ENCODE measurements at places on chromosomes 3 and 15. TPM values are rescaled to one million over a fixed set of nuclear protein-coding genes. Genes with fewer than 3 reads are reported as not detected.

Gene SLC24A5
- polyA plus RNA-seq, result not detected

Gene GP5
- 0.05 TPM for polyA plus RNA-seq

Gene TMEM108
- polyA plus RNA-seq, result 30.2 TPM

Gene GUCA1C
- polyA plus RNA-seq, result not detected

Gene MTMR10
- polyA plus RNA-seq, result 3.7 TPM

Gene CFAP161
- polyA plus RNA-seq, result 0.05 TPM

Gene MSL2
- 8.8 TPM for polyA plus RNA-seq

Gene ISLR
- 0.82 TPM for polyA plus RNA-seq

Gene IL16
- 0.16 TPM for polyA plus RNA-seq

Gene SLC2A2
- polyA plus RNA-seq, result not detected

Gene CERS3
- 0.62 TPM for polyA plus RNA-seq

Gene RARB
- 0.15 TPM for polyA plus RNA-seq

Gene SIAH2
- 34.2 TPM for polyA plus RNA-seq

Gene DNAJA4
- 6.2 TPM for polyA plus RNA-seq

Gene FAM174B
- 10.1 TPM for polyA plus RNA-seq

Gene DLL4
- 0.22 TPM for polyA plus RNA-seq

Gene RTP1
- 2.1 TPM for polyA plus RNA-seq

Gene SOX14
- polyA plus RNA-seq, result not detected

Gene ZBBX
- polyA plus RNA-seq, result 0.17 TPM

Gene PRSS50
- 1.1 TPM for polyA plus RNA-seq

Gene CPA3
- not detected for polyA plus RNA-seq

Gene CCR9
- polyA plus RNA-seq, result not detected

Gene OXTR
- polyA plus RNA-seq, result 0.77 TPM

Gene UCN2
- 0.14 TPM for polyA plus RNA-seq

Gene FBLN2
- polyA plus RNA-seq, result 24.2 TPM

Gene CHRNA5
- polyA plus RNA-seq, result 5.4 TPM

Gene OIP5
- 41.7 TPM for polyA plus RNA-seq

Gene EFCC1
- 0.30 TPM for polyA plus RNA-seq

Gene ITIH1
- polyA plus RNA-seq, result not detected

Gene GABRB3
- 88.5 TPM for polyA plus RNA-seq

Gene SLC12A1
- polyA plus RNA-seq, result 0.16 TPM

Gene ATR
- polyA plus RNA-seq, result 8.4 TPM

Gene HDC
- polyA plus RNA-seq, result 0.20 TPM

Gene TM4SF1
- 1.3 TPM for polyA plus RNA-seq

Gene TNNC1
- 18.5 TPM for polyA plus RNA-seq

Gene PAQR5
- 15.8 TPM for polyA plus RNA-seq

Gene GATM
- 15.1 TPM for polyA plus RNA-seq

Gene CCR3
- not detected for polyA plus RNA-seq

Gene IFT57
- polyA plus RNA-seq, result 15.1 TPM

Gene SELENOK
- 26.9 TPM for polyA plus RNA-seq

Gene GOLGA8S
- 0.05 TPM for polyA plus RNA-seq
